ENCODE measurements at places on chromosomes 12 and 14.
A peak's percentile ranks its signal among the peaks of the same experiment; 100 is the strongest.

- DNase-seq, result no peak
Observed at GRCh38 chr12:104683831-104684503, 227.2 kb downstream of the CHST11 start.

DNA sequence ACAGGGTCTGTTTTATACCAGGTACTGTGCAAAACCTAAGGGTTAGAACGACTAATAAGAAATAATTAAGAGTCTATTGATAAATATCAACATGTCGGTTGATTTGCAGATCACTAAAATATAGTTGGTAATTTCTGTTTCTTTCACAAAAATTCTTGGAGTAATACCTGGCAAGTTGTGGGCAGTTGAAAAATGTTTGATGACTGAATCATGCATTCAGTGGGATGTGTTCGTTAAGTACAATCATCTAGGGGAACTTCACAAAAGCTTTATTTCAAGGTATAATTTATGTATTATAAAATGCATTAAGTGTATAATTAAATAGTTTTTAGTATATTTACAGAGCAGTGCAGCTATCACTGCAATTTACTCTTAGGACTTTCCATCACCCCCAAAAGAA is 120.0 kb downstream of the KCNA5 start:
- no peak for DNase-seq

GRCh38 chr14:50736932-50737419 is 68.9 kb upstream of the SAV1 start:
- no peak for DNase-seq

DNA sequence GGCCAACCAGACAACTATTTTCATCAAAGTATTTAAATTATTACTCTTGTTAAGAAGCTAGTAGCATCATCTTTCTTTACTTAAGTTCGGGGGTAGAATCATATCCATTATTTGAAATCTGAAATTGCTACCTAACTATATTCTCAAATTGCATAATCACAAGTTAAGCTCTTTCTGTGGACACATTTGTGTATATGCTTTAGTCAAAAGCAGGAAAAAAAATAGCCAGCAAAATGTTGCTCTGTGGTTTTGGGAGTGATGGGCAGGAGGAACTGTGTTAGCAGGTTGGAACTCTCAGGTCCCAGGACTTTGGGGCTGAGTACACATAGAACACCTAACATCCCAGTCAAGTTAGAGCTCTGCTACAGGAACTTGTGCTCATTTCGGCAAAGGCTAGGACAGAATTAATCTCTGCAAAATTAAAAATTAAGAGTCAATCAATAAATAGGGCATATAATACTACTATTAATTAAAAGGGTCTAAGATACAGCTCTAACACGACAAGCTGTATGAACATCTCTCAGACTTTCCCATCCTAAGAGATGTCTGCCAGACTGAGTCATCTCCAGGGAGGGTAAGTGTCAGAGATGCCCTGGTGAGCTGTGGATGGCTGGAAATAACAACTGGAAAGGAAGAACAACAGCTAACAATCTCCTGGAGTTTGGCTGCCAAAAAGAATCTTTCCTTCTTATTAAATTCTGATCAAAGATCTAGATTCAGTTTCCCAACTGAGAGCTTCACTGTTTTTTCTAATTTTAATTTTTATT is 203.5 kb upstream of the GZMB start:
- no peak for DNase-seq

- DNase-seq, result peak; percentile 16
Observed at GRCh38 chr12:87051621-87052020, 795.4 kb upstream of the MGAT4C start.

GRCh38 chr12:27616356-27617142 is 79.7 kb upstream of the REP15 start:
- no peak for DNase-seq

GRCh38 chr14:21748869-21749303 is 75.3 kb upstream of the OR4E1 start:
- peak; percentile 56 for DNase-seq

DNA sequence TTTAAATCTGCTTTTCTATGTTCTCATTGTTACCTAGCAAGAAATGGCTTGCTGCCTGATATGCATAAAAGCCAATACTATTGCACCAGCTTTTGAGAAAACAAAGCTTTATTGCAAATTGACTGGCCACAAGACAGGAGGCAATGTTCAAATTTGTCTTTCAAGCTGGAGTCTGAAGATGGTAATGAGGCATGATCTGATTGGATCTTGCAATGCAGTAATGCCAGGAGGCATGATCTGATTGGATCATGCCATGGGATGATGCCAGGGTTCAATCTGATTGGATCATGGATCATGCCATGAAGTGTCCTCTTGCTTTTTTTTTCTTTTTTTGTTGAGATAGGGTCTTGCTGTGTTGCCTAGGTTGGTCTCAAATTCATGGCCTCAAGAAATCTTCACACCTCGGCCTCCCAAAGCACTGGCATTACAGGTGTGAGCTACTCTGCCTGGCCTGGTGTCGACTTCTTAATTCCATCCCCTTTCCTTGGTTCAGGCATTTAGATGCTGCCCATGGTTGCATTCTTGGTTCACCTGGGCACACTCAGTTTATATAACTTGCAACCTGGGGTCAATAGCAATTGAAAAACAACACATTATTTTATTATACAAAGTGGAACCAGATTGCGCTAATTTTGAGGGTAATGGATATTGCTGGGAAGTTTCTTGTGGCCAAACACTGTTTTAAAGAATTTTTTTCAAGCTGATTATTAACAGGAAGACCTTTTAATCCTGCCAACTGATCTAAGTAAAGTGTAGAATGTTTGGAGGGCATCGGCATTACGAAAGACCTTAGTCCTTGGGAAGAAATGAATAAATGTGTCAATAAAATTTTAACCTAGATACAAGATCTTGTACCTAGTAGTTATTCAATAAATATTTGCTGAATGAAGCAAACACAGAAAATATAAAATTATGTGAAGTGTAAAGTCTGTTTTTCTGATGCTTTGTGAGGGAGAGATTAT is 38.8 kb downstream of the HSD17B6 start:
- DNase-seq, result no peak

GRCh38 chr14:23660290-23661226 is 24.4 kb downstream of the DHRS2 start:
- no peak for DNase-seq

GRCh38 chr14:95761436-95761835 is 47.5 kb upstream of the TCL1A start:
- DNase-seq, result no peak

DNA sequence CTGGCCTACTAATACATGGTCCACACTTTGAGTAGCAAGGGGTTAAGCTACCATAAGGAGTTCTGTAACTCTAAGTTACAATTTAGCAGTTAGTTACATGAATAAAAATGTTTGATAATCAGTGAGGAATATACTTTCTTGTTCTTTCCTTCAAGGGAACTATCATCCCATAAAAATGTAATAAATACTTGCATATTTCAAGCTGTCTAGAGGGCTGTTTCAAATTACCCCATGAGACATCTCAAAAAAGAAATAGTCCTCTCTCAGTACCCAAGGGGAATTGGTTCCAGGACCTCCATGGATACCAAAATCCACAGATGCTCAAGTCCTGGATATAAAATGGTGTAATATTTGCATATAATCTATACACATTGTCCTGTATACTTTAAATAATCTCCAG is 48.7 kb upstream of the GNG2 start:
- no peak for DNase-seq

DNA sequence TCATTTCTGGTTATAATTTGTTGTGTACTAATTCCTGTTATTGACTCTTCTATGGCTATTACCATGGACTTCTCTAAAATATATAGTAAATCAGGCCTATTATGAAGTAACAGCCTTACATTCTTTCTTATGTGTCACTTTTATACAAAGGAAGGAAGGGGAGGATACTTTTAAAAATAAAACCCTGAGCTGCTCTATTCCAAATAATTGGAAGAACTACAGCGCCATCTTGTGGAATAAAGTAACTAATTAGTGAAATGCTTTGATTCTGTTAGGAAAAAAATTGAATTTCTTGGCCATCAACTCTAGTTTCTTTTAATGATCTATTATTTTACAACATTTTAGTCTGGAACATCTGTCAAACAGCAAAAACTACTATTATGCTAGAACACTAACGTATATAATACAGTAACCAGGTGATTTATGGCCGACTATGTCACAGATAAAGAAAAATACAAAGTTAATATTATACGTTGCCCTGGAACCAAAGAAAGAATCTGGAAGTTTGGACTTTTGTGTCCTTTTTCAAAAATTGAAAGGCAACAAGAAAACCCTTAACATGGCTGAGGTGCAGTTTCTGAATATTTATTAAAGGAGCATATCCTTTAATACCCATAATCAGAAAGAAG is 55.0 kb upstream of the NELL2 start:
- DNase-seq, result peak; percentile 84

- no peak for DNase-seq
Observed at GRCh38 chr12:88579161-88579517, 1.1 kb downstream of the KITLG start.

DNA sequence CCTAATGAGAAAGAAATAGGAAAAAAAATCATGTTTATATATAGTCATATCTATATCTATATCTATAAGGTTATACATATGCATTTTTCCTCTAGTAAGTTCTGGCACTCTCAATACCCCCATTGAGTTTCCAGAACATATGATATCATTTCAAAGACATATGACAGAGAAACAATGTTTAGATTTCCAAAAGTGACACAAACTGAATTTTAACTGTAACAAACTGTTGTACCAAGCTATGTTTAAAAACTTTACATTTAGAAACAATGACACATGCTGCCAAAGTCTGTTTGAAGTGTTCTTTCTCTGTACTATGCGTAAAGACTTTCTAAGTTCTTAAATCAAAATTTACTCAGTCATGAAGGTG is 171.6 kb downstream of the PRKD1 start:
- DNase-seq, result no peak

DNA sequence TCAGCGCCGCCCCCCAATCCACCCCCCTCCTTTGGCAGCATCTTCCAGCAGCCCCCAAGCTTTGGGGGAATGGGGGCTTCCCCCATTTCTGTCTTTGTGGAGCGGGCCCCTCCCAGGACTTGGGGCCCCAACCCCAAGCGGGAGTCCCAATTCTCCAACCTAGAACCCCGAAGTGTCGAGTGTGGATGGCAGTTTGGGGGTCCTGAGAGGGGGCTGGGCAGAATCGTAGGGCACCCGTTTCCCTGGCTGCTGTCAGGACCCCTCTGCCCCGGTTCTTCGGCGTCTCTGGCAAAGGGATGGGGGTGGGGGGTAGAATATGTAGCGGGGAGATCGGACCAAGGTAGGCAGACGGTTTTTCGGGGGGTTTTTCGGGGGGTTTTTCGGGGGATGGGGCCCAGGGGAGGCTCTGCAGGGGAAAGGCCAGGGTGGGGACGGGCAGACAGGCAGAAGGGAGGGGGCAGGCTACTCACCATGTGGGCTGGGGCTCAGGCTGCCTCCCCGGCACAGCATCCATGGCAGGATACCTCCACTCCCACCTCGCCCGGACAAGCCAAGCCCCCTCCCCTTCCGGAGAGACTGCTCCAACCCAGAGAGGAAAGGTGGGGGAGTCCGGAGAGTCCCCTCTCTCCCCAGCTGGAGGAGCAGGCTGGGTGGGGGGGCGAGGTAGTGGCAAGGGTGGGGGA is 739 bp downstream of the JPH4 start:
- DNase-seq, result no peak

- no peak for DNase-seq
Observed at GRCh38 chr12:132422040-132422380, 67.9 kb upstream of the FBRSL1 start.

GRCh38 chr12:1782215-1782614 is 38.1 kb upstream of the LRTM2 start:
- no peak for DNase-seq

- no peak for DNase-seq
Observed at GRCh38 chr14:92644171-92644969, 104.1 kb downstream of the LGMN start.

DNA sequence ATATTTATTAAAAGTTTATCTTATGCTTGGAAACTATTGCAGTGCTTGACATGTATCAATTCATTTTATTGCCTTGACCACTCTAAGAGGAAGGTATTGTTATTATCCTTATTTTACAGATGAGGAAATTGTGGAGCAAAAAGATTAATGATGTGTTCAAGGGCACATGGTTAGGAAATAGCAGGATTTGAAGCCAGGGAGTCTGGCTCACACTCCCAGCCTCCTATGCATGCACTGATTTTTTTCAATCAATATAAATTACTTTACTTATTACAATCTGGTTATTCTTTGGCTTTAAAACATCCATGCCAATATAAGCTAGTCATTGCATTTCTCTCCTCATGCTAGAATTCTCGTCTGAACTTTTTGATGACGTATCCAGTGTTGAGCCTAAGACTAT is 94.2 kb upstream of the TBX5 start:
- no peak for DNase-seq

DNA sequence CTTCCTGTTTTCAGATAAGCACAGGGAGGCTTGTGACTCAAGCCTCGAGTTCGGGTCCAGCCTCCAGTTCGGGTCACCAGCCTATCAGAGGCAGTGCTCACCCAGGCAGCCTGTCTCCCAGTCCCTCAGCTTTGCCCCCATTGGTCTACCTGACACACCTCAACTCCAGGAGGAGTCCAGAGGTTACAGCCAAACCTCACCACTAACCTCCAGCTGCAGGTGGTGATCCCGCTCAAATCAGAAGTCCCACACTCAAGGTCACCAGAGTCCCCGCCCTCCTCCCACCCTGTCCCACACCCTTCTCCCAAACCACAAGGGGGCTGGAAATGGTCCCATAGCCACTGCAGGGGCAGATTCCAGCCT is 42.1 kb downstream of the KDM2B start:
- no peak for DNase-seq

GRCh38 chr12:104823985-104824461 is 134.1 kb downstream of the SLC41A2 start:
- no peak for DNase-seq

GRCh38 chr14:64746298-64747250 is 42.4 kb downstream of the PLEKHG3 start:
- no peak for DNase-seq

- DNase-seq, result no peak
Observed at GRCh38 chr12:91077228-91077954, 19.6 kb upstream of the KERA start.

DNA sequence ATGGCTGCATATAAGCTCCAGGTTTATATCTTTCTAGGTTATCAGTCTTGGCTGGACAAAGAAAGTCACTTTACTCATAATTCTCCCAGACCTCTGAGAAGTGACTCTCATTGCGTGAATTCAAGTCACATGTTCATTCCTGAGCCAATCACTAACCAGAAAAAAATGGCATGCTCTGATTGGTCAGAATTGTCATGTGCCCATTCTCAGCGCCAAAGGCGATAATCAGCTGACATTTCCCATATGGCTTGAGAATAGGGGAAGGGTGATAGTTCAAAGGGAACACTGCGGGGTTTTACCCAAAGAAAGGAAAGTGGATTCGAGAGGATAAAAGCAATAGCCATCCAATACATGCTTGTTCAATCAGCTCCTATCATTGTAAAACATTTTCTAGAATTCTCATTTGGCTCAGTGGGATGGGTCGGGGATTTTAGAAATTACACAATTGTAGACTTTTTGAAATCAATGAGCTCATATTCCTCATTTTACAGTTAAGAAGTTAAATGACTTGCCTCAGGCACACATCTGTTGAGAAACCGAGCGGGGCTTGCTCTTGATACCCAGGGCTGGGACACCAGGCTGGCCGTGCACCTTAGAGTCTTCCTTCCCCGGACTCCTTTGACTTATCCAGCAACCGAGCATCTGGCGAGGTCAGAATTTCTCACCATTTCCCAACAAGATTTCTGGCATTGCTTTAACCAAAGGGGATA is 454.0 kb upstream of the TBX3 start:
- no peak for DNase-seq

- no peak for DNase-seq
Observed at GRCh38 chr14:106508216-106508615, 981.8 kb downstream of the TMEM121 start.

Measured in SK-N-MC (cell line).